ENCODE measurements at places on chromosomes 1 and 21. TPM values are rescaled to one million over a fixed set of nuclear protein-coding genes. Genes with fewer than 3 reads are reported as not detected.
A peak's percentile ranks its signal among the peaks of the same experiment; 100 is the strongest.

- DNase-seq = no peak
These were observed 119.6 kb upstream of the RUNX1 start for GRCh38 chr21:35168735-35169134.

DNA sequence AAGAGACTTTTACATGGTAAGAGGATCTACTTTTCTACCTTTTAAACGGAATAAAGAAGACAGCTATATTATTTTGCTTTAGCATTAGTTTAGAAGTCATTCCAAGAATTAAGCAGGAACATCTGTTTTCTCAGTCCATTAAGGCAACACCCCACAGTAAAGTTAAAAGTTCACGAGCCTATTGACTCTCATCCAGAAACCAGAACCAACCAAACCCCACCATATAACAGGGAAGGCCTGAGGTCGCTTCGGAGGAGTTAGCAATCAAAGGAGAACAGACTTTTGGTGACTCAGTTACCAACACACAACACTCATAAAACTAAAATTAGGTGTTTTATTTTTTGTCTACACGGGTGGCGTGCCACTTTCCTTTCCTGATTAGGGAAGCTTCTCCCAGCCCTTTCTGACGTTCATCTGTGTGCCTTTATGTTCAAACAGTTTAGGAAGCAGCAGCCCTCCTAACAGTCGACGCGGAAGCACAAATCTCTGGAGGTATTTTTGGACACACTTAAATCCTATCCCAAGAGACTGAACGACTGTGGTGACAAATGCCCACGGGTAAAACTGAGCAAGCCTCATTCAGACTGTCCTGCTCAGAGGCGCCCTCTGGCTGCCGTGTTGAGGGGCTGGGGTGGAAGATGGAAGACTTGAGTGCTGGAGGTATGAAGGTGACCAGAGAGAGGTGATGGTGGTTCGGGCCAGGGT is 8.6 kb upstream of the PLA2G2C start:
- peak; percentile 83 for DNase-seq

MX1 gene
- 10.5 TPM for total RNA-seq

- no peak for DNase-seq
These were observed 12.3 kb upstream of the OTUD3 start for GRCh38 chr1:19869929-19870328.

DNA sequence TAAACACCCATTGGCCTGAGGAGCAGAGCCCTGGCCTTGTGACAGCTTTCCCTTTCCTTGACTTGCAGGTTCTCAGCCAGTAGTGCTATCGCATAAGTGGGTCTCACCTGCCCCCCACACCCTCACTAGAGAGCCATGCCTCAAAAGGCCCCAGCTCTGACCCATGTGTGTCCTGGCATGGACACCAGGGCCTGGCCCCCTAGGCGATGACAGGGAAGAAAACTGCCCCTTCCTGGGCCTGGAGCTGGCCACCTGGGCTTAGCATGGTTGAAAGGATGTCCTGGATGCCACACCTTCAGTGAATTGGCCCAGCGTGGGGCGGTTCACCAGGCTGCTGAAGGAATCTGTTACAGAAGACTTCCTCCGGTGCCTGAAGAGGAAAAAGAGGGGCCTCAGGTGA is 18.5 kb downstream of the TTC39A start:
- DNase-seq = no peak

DNA sequence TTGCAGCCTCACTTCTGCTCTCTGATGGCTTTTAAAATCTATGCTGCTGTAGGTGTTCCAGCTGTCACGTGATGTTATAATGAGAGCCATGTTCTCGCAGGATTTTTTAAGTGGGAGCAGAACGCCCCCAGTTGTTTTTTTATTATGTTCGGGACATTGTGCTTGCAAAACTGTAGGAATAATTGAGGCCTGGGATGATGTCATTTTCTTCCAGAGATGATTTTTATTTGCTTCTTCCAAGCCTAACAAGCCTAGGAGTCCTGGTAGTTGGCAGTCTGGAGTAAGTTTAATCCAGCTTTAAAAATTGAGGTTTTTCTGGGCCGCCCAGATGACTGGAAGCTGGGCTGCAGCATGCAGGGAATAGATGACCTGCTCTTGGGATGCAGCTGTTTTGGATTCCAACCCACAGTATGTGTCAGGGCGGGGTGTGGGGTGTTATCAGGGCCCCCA is 34.6 kb upstream of the CHIT1 start:
- no peak for DNase-seq

GRCh38 chr1:231629132-231629531 is 2.5 kb downstream of the DISC1 start:
- DNase-seq = peak; percentile 53

DNA sequence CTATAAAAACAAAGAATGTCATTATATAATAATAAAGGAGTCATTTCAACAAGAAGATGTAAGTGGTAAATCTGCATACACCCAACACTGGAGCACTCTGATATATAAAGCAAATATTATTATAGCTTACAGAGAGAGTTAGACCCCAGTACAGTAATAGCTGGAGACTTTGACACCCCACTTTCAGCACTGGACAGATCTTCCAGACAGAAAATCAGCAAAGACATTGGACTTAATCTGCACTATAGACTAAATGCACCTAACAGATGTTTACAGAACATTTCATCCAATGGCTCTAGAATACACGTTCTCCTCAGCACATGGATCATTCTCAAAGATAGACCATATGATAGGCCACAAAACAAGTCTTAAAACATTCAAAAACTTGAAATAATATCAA is 20.0 kb upstream of the KCNH1 start:
- no peak for DNase-seq

CEP350 gene
- 27.2 TPM for total RNA-seq

DNA sequence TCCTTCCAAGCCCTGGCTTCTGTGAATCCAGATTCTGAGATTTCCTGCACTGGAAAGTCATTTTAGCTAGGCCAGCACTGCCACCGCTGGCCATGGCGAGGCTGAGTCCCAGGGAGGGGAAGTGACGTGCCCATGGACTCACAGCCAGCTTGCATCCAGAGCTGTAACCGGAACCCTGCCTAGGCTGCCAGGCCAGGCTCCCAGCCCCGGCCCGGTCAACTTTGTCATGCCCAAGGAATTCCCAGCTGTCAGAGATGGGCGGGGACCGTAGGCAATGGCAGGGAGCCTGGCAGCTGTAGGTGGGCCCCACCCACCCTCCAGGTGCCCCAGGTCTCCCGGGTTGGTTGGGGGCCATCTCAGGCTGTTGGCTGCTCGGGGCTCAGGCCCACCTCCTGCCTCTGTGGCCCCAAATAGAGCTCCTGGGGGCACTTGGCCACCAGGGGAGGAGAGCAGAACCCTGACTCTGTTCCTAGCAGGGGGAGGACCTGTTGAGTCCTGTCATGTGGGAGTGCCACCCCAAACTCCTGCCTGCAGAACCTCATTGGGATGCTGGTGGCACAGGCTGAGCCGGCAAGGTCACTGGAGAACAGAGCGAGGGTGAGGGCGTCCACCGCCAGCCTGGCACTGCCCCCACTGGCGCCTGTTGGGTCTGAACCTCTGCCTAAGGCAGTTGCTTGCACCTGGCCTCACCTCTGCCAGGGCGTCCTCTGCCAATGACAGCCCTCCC is 57.8 kb downstream of the FOXO6 start:
- DNase-seq = peak; percentile 92

DNA sequence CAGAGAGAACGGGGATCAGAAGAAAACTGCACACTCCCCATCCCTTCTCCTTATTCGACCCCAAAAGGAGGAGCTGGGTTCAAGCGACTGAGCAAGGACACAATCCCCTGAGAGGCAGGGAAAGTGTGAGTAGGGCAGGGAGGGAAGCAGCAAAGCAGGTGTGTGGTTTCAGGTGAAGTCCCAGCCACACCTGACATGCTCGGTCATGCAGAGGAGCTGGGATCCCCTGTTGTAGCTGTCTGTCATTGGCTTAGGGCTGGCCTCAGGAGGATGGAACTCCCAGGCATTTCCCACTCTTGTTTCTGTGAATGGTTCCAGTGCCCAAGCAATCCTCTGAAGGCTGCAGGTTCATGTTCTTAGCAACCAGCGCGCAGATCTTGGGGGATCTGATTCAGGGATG is 150.7 kb downstream of the DSCAM start:
- DNase-seq = no peak

DNA sequence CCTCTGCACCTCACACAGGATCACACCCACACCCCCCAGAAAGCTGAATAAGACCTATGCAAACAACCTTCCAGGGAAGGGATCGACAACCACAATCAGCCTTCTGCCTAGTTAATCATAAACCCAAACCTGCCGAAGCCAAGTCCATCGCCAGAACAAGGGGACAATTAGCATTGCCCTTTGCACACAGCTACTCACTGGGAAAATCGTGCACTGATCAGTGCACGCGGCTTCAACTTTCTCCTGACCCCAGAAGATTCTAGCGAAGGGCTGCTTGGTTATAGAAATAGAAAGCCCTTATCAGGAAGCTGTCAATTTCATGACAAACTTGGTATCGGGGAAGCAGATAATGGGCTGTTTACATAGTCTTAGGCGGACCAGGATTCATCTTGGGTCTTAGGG is 29.5 kb downstream of the RUNX1 start:
- DNase-seq = no peak

DNA sequence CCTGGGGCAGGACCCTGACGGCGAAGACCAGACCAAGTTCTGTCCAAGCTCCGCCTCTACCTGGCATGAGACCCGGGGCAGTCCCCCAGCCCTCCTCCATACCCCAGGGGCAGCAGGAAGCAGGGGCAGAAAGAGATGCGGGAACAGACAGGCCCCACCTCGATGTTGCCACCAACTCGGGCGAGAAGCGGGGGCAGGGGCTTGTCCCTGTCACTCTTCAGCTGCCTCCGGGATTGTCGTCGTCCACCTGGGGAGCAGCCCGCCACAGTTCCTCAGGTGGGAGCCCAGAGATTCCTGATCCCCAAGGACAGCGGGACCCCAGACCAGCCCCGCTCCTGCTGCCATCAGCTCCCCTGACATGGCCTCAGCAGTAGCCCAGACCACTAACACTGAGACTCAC is 54.8 kb downstream of the CHD5 start:
- DNase-seq = peak; percentile 18

- DNase-seq = no peak
These were observed 42.4 kb upstream of the TENT5C start for GRCh38 chr1:117563492-117563875.

GPR37L1 gene
- 0.05 TPM for total RNA-seq

DNA sequence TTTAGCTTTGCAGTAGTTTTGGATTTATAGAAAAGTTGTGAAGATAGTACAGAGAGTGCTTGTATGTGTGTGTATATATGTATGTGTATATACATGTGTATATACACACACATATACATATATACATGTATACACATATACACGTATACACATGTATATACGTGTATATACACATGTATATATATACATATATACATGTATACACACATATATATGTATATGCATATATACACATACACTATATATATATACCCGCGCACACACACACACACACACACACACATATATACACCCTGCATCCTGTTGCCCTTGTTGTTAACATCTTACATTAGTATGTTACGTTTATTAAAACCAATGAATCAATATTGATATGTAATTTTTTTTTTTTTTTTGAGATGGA is 24.3 kb downstream of the RPRD2 start:
- no peak for DNase-seq

DNA sequence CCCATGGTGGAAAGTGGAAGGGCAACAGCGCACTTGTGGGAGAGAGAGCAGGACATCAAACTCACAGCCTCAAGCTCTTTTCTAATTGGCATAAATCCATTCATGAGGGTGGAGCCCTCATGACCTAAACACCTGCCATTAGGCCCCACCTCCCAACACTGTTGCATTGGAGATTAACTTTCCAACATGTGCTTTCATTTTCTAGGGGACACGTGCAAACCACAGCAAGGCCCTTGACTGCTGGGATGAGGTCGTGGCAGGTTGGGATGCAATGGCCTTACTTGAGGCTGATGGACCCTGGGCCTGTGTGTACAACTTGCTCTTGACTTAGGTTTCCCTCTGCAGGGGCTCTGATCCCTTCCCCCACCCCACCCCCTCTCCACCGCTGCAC is 35.9 kb upstream of the NEK2 start:
- no peak for DNase-seq

DNA sequence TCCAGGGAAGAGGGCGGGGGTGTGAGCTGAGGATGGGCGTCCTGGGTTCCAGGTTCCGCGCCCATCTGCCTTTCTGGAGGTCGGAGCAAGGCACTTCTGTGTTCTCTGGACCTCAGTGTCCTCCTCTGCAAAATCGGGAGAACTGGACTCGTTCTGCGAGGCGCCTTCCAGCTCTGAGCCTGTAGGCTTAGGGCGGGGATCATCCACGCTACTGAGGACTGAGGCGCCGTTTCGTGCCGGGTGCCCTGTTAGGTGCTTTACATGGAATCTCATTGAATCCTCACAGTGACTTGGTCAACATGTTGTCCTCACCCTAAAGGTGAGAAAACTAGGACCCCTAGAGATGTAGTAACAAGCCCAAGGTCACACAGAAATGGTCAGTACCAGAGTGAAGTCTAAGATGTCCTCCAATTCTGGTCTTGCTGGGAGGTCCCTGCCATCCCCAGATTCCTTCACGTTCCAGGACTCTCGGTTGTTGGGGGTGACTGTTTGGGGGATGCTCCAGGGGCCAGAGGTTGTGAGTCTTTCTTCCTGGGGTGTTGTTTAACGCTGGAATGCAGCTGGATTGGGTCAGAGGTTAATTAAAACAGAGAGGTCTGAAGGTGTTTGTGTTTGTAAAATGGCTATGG is 677 bp downstream of the PRKAA2 start:
- peak; percentile 46 for DNase-seq

DNA sequence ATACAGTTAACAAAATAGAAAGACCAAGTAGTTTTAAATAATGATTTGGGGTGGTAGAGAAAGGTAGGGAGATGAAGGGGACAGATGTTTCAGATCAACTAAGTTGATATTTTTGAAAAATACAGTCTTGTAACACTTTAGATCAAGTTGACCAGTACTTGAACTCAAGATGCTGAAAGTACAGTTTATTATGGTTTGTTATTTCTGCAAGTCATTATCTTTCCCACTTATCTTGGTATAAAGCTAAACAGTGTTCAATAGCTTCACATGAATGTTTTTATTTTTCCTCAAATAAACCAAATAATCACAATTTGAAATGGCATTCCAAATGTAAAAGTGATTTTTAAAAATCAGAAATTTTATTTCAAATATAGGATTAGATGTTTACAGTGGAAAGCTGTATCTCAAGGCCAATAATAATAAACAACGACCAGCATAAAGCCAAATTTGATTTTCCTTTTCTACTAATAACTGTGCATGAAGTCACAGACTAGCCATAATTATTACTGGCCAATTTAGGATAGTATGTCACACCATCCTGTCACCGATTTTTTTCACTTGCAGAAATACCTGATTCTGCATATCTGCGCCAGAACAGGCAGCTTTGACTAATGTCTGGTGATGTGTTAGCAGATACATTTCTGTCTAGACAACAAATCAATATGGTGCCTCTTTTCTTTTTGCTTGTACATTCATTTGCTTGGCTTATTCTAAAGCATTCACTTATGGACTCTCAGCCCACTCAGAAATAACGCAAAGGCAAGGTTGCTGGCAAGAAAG is 320.2 kb downstream of the TM2D1 start:
- no peak for DNase-seq

Measured in Right ventricle myocardium superior (tissue), 1 donor.